Stimulated activated CD8-positive, alpha-beta memory T cell treated with anti-CD3 and anti-CD28 coated beads, Interleukin-12 subunit alpha, Interleukin-12 subunit beta, amount 100 ng/mL, for 1 hour (primary cell): ENCODE measurements at places on chromosomes 2 and 18.

GRCh38 chr2:109218087-109218791 lies 89.2 kb downstream of the SH3RF3 start:
- DNase-seq: no peak

GRCh38 chr2:15146960-15147359 lies 414.2 kb downstream of the NBAS start:
- DNase-seq: no peak

DNA sequence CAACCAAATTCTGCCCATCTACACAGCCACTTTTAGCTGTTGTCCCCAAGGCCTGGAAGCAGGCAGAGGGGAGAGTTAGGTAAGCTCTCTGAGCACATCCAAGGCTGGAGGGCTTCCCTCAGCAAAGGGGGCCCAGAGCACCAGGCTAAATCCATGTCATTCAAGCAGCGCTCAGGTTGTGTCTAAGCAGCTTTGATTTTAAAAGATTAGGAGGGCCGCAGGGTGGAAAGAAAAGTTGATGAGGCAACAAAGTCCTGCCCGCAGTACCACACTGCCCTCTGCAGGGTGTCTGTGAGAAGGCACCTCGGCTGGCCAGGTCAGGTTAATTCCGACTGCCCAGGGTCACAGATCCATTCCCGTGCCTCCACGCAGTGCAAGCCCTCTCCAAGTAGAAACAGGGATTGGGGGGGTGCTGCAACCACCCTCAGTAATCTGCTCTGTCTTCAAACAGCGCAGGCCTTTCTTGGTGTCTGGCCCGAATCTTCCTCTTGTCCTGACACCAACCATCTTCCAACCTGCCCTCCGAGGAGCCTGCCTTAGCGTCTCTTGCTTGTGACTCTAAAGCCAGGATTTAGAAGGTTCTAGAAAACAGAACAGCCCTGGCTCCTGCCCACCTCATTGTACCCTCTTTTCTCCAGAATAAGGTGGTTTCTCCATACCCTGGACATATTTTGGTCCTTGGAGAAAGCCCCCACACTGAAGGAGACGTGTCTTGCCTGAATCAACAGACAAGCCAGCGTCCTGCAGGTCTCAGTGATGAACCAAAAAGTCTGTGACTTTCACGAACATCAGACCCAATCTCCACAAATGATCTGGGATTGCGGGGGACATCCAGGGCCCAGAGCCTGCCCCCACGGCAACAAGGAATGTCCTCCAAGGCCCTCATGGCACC lies 289.2 kb downstream of the TNS1 start:
- DNase-seq: peak; percentile 47

- no peak for DNase-seq
These were observed 89.5 kb downstream of the CALCRL start for GRCh38 chr2:187358531-187358930.
